ENCODE measurements at places on chromosomes 4 and X.

- DNase-seq, result no peak
These were observed 21.4 kb downstream of the REELD1 start for GRCh38 chr4:146235654-146236177.

DNA sequence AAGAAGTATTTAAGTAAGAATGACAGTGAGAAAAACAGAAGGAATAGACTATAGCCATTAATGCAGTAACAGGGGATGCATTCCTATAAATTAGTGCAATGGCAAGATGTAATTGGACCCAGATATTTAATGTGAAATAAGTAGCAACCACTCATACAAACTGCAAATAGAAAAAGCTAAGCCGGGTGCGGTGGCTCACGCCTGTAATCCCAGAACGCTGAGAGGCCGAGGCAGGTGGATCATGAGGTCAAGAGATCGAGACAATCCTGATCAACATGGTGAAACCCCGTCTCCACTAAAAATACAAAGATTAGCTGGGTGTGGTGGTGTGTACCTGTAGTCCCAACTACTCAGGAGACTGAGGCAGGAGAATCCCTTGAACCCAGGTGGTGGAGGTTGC is 845.8 kb downstream of the PDHA2 start:
- no peak for DNase-seq

GRCh38 chr4:164959896-164960295 is 17.6 kb downstream of the TRIM61 start:
- no peak for DNase-seq

DNA sequence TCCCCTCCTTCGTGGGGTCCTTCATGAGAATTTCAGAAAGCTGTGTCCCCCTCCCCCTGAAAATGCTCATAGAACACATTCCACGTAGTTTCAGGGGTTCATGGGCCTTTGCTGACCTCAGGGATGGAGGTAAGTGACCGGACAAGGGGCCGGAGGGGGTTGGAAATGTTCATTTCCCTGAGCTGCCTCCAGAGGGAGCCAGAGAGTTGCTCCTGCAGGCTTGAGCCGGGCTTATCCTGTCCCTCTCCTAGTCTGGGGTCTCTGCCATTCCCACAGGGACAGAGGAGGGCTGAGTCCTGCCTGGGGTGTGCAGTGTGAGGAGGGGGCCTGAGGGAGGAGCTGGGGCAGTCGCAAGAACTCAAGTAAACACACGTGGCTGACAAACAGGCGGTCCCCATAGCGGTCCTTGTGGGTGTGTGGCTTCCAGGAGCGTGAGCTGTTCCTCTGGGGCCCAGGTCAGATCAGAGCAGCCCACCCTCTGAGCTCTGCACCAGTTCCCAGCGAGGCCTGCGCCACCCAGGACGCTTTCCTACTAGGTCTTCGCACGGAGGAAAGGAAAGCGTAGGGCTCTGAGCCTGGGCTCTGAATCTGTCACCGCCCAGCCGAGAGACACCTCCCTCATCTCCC is 62.5 kb downstream of the WFS1 start:
- no peak for DNase-seq

All from mucosa of gallbladder (tissue), 1 donor.